Stimulated activated CD8-positive, alpha-beta memory T cell treated with anti-CD3 and anti-CD28 coated beads, Interleukin-15, amount 100 ng/mL, for 24 hours (primary cell): ENCODE measurements at places on chromosomes 3 and 15.
A peak's percentile ranks its signal among the peaks of the same experiment; 100 is the strongest.

DNA sequence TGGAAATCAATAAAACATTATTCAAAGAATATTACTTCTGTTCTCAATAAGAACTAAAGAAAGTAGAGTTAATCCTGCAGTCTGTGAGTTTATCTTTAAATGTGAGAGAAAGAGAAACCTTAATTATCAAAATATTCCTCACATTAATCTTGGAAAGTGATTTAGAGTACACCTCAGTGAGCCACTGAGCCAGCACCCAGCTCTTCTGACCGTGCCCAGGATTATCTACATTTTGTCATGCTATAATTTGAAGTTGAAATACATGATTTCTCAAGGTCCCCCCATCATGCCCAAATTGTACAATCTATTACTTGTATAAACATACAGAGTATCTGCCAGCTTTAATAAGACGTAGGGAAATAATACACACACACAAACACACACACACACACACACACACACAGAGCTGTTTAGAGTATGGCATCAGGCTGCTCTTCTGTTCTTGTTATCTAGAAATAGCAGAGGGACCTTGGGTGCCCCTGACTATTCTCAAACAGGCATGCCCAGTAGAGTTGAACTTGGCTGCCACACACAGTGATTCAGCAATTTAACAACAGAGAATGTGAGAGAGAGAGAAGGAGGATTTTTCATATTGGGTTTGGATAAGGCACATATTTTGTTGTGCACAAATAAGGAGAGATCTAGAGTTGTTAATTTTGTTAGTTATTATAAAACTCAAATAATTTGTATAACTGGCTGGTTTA, 74.4 kb downstream of the P2RY1 start:
- DNase-seq: no peak

- DNase-seq: no peak
Measured at GRCh38 chr3:98971169-98971681, 69.7 kb upstream of the DCBLD2 start.

- no peak for DNase-seq
Measured at GRCh38 chr3:32897981-32898623, 53.3 kb upstream of the CCR4 start.

DNA sequence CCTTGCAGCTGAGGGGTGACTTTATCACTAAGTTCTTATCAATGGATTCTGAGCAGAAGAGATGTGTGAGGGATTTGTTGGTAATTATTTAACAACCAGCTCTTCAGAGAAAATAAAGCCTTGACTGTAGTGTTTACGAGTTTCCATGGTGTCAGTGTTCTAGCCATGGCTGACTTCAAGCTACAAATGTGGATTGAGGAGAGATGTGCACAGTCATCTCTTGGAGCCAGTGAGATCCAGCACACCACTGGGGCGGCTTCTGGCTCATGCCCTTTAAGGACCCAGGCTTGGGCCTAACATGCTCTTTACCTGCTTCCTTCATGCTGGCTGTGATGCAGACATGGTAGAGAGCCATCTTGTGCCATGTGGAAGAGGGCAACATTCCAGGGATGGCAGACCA, 145.6 kb upstream of the MRPS22 start:
- DNase-seq: no peak

- no peak for DNase-seq
Measured at GRCh38 chr15:67063689-67064606, 1.5 kb upstream of the SMAD3 start.

- DNase-seq: no peak
Measured at GRCh38 chr3:44342176-44342790, 3.7 kb downstream of the TCAIM start.

DNA sequence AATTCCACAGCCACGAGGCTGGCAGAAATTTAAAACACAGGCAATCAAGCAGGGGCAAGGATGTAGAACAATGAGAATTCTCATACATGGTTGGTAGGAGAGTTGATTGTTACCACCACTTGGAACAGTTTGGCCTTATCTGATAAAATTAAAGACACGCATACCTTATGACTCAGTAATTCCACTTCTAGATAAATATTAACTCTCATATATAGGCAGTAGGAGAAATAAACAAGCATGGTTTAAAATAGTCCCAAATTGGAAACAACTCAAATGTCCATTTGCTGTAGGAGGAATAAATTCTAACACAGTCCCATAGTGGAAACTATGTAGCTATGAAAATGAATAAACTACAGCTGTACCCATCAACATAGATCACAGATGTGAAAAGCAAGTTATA, 42.3 kb upstream of the USP3 start:
- DNase-seq: no peak

GRCh38 chr3:11509173-11510000, 134.3 kb downstream of the VGLL4 start:
- no peak for DNase-seq

- no peak for DNase-seq
Measured at GRCh38 chr3:171101982-171102641, 75.6 kb upstream of the SLC2A2 start.

DNA sequence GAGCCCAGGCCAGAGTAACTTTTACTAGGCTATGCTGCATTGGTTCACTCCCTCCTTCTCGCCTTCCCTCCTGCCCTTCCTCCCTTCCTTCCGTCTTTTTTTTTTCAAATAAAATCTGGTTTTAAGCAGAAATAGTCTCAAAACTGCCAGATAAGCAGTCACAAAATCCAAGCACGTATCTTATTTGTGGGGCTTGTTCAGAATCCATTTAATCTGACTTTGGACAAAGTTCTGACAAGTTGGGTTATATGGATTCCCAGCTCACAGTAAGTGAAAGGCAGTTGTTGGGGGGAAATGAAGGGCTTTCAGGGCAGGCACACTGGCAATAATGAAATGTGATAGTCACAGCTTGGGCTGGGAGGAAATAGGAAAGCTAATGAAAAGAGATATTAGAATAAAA, 32.0 kb upstream of the PLXND1 start:
- no peak for DNase-seq

DNA sequence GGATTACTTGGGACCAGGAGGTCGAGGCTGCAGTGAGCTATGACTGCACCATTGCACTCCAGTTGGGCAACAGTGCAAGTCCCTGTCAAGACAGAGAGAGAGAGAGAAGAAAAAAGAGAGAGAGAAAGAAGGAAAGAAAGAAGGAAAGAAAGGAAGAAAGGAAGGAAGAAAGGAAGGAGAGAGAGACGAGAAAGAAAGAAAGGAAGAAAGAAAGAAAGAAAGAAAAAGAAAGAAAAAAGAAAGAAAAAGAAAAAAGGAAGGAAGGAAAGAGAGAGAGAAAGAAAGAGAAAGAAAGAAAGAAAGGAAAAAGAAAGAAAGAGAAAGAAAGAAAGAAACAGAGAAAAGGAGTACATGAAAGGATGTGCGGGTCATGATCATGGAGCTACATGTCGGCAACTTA, 80.2 kb downstream of the ATP13A4 start:
- DNase-seq: no peak

- no peak for DNase-seq
Measured at GRCh38 chr3:171895291-171895690, 52.1 kb downstream of the TMEM212 start.

DNA sequence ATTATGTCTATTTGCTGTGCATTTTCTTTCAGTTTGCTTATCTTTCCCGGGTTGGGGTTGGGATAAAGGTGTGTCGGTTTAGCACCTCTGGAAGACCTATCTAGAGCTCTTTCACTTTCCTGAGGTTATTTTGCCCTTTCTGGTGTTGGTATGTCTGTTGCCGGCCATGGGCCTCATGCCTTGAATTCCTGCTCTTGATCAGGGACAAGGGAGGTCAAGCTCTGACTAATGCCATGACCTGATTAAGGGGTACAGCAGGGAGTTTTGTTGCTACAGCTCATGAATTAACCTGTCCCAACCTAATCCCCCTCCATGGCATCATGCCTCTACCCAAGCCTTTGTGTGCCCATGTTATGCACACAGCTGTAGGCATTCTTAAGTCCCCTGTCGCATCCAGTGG, 70.5 kb upstream of the GOLGA6B start:
- no peak for DNase-seq

DNA sequence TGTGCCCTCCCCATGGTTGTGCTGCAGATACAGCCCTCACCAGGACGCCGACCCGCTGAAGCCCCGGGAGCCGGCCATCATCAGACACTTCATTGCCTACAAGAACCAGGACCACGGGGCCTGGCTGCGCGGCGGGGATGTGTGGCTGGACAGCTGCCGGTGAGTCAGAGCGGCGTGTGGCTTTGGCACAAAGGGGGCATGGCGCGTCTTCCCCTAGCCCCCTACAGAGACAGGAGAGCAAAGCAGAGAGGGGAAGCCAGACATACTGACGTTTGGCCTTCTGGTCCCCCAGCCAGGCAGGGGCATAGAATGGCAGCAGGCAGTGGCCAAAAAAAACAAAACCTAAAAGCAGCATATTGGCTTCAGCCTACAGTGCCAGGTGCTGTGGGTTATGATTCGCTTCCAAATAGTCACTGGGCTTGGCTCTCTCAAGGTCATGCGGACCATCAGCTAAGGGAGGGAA, 64.0 kb downstream of the MESD start:
- no peak for DNase-seq

- no peak for DNase-seq
Measured at GRCh38 chr3:122665226-122665786, 15.3 kb upstream of the PARP14 start.

DNA sequence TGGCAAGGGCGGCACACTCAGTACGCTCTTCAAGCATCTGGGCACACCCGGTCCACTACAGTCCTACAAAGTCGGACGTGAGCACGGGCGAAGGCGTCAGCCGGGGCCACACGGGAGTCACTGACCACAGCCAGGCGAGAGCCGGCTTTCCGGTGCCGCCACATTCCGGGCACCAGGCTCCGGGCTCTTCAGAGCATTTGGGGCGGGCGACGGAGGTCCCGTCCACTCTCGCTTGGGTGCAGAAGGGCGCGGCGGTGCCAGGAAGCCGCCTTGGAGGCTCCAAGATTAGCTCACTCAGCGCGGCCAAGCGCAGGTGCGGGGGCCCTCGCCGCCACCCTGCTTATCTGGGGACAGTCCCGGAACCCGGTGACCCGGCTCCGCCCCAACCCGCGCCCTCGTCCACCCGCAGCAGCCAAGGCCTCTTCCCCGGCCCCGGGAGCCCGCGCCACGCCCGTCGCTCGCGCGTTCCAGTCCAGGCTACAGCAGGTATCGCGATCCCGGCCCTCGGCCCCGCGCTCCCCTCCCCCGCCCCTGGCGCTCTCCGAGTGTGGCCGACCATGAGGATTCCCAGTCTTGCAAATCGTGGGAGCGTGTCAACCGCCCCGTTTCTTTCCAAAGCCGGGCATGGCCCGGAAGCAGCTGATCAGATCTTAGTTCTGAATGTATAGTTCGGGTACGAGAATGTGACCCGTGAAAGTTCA, at the start of gene ADPRH:
Gene ADPRH, plus strand, starts transcription at position 127 of the 701 bp plus-strand sequence. CDS start 2,678 bp downstream, outside the sequence.
- peak; percentile 27 for DNase-seq

GRCh38 chr3:184558726-184559125, 2.9 kb upstream of the EPHB3 start:
- no peak for DNase-seq
